ENCODE measurements at places on chromosomes 2 and 18.

DNA sequence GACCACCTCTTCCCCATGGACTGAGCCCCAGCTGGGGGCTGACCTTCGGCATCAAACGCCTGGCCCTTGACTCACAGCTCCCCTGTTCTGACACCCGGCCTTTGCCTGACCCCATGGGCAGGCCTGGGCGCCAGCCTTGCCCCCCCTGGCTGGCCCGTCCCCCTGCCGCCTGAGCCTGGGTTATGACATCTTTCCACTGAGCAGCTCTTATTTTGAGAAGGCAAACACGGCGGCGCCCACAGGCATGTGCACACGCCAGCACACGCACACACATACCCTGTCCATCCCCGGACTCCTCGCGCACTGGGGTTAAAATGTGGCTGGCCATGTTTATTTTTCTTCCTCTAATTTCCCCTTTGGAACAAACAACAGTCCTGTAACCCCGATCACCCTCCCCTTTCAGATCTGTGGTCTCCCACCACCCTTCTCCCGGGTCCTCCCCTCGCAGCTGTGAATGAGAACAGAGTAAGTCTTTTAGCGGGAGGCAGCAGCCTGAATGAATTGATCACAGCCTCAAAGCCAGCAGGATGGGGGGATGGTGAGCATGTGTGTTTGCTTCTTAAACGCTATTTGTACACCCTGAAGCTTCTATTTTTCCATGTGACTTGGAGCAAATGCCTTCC, 11.8 kb upstream of the ATOH8 start:
- DNase-seq: no peak

- no peak for DNase-seq
Measured at GRCh38 chr2:227191367-227191766, 26.9 kb downstream of the COL4A3 start.

DNA sequence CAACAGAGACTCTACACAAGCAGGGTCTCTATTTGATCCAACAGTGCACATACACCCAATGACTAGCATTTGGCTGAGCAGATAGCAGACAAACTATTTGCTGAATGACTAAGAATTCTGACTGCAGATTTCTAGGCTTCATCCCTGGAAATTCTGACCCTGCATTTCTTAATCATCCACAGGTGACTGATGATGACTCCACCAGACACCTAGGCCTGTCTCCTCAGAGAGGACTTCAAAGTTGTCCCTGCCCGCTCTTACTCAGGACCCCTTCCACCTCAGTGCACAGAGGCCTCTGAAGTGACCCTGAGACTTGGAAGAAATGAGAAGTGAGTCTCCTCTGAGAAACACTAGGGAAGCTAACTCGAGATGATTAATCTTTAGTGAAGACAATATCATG, 51.3 kb downstream of the SEPTIN10 start:
- peak; percentile 34 for DNase-seq

- no peak for DNase-seq
Measured at GRCh38 chr18:77096936-77097886, 35.4 kb downstream of the MBP start.

DNA sequence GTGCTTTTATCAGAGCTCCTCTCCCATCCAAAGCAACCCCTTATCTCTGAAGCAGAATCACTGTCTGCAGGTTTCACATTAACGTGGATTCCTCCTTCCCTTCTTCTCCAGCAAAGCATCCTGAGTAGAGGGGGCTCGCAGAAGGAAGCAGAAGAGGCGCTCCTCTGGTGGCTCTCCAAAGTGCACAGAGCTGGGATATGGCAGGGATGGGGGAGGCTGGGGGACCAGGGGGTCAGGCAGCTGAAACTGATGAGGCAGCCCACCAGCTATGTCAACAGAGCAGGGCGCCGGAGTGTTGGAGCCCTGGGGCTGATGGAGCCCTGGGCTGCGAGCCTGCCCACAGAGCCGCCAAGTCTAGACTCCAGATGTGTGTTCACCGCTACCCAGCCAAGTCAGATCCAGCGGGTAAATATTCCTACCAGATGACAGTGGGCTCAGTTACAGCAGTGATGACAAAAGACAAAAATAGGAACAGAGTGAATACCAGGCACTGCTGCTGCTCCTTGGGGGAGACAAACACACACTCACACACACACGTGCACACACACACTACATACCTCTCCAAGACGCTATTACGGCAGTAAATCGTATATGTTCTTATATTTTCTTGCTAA, 678.3 kb upstream of the ID2 start:
- DNase-seq: no peak

DNA sequence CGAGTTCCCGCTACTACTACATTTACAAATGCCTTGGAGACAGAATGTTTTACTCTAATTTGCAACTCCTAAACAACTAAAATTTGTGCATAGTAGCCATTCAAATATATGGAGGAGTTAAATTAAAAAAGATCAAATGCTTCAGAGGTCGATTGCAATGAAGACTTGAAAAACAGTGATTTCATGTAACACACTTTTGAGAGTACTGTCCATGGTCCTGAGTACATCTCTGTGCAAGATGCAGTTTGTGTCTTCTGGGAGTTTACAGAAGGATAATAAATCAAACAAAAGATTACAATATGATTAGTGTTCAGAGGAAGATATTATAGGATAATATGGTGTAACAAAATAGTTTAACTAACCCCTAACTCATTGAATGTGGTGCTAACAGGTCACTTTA, 894.7 kb downstream of the TMEM182 start:
- no peak for DNase-seq

GRCh38 chr18:49626842-49627467, 65.1 kb downstream of the LIPG start:
- no peak for DNase-seq

DNA sequence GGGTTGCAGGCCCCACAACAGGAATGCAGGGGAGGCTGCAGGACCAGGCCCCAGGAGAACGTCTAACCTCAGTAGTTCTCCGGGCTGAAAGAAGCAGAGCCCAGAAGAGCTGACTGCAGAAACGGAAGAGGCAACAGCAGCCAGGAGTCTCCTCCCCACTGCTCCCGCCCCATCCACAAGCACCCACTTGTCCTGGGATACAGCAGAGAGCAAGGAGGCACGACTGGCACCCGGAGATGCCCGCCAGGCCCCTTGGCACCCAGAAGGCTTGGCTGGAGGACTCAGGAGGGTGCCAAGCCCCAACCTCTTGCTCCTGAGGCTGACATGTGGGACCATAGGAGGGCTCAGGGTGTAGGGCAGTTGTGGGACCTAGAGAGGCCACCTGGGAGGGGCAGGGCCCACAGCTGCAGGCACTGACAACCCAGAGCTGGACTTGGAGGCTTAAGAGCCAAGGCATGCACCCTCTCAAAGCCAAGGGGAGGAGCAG, 29.0 kb upstream of the TNS1 start:
- DNase-seq: no peak

- DNase-seq: no peak
Measured at GRCh38 chr2:232001073-232001472, 39.6 kb downstream of the DIS3L2 start.

DNA sequence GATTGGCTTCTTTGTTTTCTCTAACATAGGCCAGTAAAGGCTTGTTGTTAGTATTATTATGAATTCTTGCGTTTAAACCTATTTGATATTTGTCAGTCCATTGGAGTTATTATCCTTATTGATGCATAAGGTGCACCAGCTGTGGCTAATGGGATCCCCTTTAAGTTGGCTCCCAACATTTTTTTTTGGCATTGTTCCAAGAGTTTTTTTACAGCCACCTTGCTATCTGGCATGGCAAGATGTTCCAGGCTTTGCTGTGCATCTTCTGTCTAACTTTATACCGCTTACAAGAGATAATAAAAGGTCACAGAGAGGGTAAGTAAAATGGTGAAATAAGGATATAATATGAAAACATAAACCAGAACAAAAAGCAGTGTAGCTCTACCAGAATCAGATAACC, 157.5 kb upstream of the TACR1 start:
- no peak for DNase-seq

- no peak for DNase-seq
Measured at GRCh38 chr2:196113061-196113974, 44.7 kb upstream of the DNAH7 start.

- no peak for DNase-seq
Measured at GRCh38 chr18:50721451-50722120, 98.2 kb downstream of the MRO start.

DNA sequence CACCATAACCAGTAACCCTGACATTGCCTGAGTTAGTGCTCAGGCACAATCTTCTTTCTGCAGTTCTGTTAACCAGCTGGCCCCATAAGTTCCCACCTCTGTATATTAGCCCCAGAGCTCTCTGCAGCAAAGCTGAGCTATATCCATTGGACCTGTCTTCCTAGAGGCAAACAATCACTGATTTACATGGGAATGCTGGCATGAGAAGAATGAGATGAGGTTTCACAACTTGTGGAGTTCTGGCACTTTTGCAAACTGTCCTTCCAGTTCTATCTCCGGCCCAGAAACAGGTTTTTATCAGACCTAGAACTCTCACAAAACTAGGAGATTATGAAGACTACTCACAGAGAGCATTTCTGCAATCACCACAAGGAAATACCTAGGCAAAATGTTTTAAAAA, 7.9 kb upstream of the CCBE1 start:
- no peak for DNase-seq

- DNase-seq: no peak
Measured at GRCh38 chr2:10772201-10772867, 40.3 kb downstream of the PDIA6 start.

DNA sequence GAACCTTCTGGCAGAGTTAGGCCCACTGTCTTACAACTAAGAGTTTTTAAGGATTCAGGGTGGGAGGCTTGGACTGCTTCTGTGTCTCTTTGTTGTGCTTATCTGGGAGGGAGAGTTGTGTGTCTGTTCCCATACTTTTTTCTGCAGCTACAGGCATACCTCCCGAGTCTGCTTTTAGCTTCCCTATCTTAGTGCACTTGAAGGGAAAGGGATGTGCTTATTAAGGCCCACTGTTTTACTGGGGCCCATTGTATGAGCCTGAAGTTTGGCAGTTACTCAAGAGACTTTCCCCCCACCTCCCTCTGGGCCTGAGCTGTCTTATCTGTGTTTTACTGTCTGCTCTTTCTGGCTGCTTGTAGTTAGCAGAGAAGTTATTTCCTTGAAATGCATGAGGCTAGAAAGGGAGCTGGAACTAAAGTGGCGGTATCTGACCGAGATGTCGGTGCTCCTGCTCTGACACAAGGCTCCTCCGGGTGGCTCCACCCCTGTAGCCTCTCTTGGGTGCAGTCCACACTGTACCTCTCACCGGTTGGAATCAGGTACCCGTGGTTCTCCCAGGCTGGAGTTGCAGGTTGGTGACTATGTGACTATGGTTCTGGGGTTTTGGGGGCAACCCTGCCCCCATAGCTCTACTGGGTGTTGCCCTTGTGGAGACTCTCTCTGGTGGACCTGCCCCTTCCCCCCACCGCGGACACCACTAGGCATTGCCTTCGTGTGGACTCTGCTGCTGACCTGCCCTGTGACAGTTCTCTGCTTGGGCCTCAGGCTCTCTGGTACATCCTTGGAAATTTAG, 12.9 kb downstream of the UBR3 start:
- no peak for DNase-seq

DNA sequence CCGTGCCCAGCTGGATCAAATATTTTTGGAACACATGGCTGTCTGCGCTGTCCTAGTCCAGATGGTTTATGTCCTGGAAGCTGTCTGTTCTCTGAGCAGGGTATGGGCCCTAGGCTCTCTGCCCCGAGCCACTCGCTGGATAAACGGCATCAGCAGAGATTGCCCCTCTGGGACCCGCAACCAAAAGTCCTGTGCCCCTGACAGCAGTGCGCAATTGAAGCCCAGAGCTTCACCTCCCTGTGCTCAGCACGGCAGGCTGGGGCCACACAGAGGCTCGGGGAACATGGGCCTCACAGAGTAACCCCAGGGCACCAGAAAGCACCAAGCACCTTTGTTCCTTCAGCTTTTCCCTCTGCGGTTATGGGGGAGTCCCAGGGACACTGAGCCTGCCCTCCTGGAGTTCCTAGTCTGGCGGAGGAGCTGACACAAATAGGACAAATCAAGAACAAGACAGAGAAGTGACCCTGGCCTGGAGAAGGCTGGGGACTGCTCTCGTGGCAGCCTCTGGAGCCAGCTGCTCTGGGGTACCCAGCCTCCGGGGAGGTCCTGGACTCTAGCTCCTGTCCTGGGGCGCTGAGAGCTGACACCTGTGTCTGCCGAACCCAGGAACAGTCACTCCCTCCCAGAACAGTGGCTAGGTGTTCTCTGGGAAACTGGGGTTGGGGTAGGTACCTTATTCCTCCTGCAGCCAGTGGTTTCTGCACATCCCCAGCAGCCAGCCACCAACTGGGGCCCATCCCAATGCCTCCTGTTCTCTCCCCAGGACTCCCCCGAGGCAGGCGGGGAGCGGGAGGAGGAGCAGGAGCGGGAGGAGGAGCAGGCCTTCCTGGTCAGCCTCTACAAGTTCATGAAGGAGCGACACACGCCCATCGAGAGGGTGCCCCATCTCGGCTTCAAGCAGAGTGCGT, 12.3 kb downstream of the ARID5A start:
- no peak for DNase-seq

DNA sequence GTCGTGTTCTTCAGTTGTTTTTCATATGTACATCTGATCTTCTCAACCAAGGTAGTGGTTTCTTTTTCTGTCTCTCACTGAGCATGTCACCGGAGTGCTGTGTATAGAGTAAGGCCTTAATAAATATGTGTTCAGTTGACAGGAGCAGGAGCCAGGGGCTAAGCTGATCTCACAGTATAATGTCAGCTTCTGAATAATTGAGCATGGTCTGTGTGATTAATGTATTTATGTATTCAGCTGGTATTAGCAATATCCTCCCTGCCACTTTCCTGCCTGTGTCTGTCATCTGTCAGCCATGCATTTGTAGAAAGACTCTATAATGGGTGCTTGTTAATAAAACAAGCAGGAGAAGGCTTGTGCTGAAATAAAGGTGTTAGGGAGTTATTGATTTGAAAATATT, 198.9 kb downstream of the ADCYAP1 start:
- no peak for DNase-seq

GRCh38 chr2:232530626-232531260, 4.8 kb downstream of the CHRND start:
- DNase-seq: no peak

DNA sequence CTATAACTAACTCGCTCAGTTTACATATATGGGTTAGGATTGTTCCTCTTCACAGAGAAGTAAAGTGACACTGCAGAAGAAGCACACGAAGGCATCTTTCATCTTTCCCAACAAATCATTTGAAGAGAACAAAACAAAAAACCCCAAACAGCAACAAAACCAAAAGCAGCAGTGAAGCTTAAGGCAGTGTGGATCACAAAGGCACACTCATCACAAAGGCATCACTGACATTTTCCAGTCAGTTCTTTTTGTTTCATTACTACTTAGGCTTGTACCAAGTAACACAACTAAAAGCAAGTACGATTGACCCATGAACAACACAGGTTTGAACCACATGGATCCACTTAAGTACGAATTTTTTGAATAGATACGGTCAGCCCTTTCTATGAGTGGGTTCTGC, 75.7 kb downstream of the RNF152 start:
- DNase-seq: no peak

- no peak for DNase-seq
Measured at GRCh38 chr2:31086590-31086989, 51.6 kb downstream of the GALNT14 start.

GRCh38 chr2:197089655-197090054, 163.1 kb upstream of the PGAP1 start:
- DNase-seq: no peak
